ENCODE measurements at places on chromosomes 7 and 10.

- no peak for DNase-seq
Observed at GRCh38 chr7:102064361-102065025, 222.2 kb upstream of the SH2B2 start.

GRCh38 chr10:88733215-88733614 is 26.6 kb upstream of the LIPN start:
- no peak for DNase-seq

DNA sequence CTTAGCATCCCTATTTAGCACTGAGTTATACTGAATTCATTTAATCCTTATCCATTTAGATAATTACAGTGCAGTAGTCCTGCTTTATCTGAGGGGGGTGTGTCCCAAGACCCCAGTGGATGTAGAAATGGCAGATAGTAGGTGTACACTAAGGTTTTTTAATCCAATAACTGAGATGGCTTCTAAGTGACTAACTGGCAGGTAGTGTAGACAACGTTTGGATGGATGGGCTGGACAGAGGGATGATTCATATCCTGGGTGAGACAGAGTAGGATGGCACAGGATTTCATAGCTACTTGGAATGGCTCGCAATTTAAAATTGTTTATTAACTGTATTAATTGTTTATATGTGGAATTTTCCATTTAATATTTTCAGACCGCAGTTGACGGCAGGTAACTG is 295.6 kb downstream of the CCDC3 start:
- no peak for DNase-seq

DNA sequence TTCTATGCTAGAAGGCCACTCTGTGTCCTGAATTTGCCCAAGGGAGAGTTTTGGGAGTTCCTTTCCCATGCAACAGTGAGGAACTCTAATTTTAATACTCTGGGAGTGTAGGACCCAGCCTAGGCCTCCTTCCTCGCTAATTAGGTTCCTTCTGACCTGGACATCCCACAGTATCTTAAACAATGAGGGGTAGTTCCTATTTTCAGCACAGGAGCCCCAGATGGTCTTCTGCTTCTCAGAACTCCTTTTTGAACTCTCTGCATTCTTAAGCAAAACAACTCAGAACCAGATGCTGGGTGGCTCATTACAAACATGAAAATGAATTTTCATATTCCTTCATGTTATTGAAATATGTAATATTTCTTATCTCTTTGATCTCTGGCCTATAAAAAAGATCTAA is 116.9 kb downstream of the LRMDA start:
- DNase-seq, result no peak

DNA sequence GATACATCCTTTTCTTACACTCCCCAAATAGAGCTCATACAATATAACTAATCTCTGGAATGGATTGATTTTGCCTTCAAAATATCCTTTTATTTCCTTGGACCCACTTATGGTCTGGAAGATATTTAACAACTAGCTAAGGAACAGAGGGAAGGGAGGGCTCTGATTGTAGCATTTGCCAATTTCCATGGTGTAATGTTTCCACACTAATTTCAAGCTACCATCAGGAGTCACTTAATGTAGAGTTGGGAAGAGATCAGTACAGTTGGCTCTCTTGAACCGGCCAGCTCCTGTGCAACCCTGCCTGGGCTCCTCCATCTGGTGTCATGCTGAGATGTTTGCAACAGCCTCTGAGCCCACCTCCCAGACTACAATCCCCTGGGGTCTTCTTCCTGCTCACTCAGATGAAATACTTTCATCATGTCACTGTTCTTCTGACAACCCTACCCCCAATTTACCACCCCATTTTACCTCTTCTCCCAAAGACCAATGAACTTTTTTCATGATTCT is 8.0 kb upstream of the IL6 start:
- no peak for DNase-seq

GRCh38 chr7:117970801-117971200 is 97.6 kb upstream of the CTTNBP2 start:
- no peak for DNase-seq

GRCh38 chr10:74916283-74916682 is 89.9 kb downstream of the KAT6B start:
- DNase-seq, result no peak

DNA sequence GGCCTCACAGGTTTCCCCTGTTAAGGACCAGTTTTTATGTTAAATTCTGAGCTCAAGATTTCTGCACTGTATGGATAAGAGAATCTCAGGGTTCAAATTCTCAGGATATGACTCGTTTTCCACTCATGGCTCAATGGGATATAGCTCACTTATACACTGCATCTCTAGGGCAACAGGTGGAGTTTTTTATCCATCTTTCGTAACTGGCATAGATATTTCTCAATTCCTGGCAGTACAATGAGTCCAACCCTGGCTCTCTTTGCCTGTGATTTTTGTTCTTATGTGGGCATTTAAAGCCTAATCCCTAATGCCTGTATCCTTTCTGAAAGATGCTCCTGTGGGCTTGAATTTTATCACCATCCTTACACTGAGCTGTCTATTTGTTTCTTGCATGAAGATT is 7.6 kb downstream of the CCDC172 start:
- no peak for DNase-seq

DNA sequence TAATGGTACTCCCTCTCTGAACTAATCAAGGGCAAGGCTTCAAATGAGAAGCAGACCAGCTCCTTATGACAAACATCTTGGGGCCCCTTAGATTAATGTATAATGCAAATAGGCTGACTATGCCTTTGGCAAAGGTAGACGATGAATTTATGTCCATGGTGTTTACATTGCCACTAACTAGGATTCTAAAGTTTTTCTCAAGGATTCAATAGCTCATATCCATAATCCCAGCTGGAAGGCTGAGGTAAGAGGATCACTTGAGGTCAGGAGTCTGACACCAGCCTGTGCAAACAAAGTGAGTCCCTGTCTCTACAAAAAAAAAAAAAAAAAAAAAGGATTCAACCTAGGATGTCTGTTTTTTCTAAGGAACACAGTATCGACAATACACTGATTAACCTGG is 96.5 kb downstream of the ORC5 start:
- no peak for DNase-seq

- no peak for DNase-seq
Observed at GRCh38 chr10:70135684-70136083, 3.1 kb upstream of the AIFM2 start.

GRCh38 chr7:40421433-40421832 is 286.6 kb downstream of the SUGCT start:
- no peak for DNase-seq

GRCh38 chr7:20798694-20799121 is 12.0 kb upstream of the SP8 start:
- no peak for DNase-seq

GRCh38 chr10:966466-967235 is 21.6 kb upstream of the GTPBP4 start:
- DNase-seq, result no peak

DNA sequence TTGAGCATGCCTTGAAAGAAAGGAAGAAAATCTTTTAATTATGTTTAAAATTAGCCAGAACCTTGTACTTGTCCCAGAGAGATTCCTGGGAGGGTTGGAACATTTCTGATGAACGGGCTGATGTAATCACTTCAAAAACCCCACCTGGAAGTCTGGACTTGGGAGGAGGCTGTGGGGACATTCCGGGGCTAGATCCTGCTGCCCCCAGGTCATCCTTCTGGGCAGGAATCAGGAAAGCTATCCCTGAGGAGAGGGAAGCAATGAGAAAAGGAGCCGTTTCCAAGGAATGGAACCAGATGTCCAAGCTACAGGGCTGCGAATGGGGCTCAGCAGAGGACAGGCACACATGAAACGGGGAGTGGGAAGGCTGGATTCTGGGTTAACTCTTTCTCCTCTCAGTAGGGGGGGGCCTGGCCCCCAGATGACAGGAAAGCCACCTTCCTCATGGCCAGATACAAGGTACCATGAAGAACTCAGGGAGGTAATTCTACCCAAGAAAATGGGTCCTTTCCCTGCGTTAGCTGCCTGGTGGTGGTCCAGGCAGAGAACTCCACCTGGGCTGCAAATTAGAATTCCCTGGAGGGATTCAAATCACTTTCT is 280.1 kb downstream of the TCF7L2 start:
- DNase-seq, result no peak

GRCh38 chr10:13928451-13928850 is 341.7 kb downstream of the PRPF18 start:
- no peak for DNase-seq

- DNase-seq, result no peak
Observed at GRCh38 chr7:31896925-31897324, 173.3 kb downstream of the PDE1C start.

GRCh38 chr10:58576751-58577436 is 64.2 kb downstream of the BICC1 start:
- no peak for DNase-seq

DNA sequence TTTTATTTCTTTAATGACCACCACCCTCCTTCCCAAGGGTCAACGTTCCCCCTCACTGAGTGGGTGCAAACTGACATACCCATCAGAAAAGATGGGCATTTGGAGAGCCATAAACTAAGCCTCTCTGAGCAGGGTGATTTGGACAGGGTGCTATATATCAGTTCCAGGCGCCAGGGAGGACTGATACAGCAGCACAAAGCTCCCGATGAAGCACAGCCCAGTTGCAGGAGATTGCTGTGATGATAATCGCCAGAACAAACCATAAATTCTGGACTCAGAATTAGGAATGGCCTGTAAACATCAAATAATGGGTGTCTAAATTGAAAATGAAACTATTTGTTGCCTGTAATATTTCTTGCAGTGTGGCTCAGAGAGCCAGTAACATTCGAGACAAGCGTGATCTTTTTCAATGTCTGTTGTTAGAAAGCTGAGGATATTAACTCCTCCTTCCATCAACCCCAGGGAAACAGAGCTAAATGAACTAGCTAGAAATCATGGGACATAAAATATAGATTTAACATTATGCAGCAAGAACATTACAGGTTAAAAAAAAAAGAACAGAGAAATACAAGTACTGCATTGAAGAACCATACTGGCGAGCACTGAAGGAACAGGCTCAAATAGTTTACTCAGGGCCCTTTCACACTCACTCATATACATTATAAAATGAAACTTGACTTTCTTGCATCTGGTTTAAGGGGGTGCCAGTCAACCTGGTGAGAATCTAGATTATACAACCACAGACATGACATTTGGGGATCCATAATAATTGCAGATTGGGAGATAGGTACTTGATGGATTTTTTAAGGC is 137.5 kb upstream of the LRRTM3 start:
- DNase-seq, result peak; percentile 8

DNA sequence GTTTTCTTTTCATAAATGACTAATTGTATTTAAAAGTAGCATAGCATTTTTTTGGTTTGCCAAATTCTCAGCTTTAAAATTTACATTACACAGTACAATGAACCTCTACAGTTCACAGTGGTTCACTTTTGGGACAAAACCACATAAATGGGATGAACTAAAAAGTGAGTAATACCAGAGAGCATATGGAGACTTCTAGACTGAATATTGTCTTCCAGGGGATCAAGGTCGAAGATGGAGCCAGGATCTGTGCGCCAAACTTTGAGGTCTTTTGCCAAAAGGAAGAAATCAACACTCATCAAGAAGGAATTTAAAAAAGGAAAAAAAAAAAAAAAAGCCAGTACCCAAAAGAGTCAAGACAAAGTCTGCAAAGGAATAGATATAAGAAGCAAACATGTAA is 87.5 kb downstream of the NEBL start:
- DNase-seq, result no peak

- DNase-seq, result no peak
Observed at GRCh38 chr10:1872151-1872726, 134.9 kb upstream of the ADARB2 start.

- no peak for DNase-seq
Observed at GRCh38 chr10:59311025-59311424, 51.3 kb downstream of the FAM13C start.

DNA sequence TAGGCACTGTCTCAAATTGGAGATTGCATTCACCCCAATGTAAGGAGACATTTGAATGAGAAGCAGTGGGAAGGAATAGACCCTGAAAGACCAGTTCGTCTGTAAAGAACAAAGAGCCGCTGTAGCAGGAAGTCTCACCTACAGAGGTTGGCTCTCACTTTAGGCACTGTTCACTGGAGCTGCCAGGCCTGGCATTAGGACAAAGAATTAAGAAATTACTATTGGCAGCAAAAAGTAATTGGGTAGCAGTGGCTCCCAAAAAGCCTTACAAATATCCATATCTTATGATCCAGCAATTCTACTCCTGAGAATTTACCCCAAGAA is 10.5 kb upstream of the TEX36 start:
- DNase-seq, result no peak

DNA sequence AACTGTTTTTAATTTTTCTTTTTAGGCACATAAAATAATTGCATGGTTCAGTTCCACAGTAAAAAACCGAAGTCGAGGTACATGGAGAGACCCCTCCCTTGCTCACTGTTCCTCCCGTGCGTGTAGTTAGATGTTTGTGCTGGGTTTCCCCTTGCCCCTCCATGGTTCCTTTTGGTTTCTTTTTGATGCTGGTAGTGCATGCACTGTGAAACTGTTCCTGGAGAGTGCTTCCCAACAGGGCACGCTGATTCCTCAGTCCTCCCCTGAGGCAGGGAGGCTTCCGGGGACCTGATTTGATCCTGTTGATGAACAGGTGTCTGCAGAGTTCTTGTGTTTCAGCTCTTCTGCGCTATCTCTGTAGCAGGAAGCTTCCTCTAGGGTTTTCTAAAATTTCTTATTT is 69.5 kb downstream of the ADCY1 start:
- no peak for DNase-seq

Measured in OCI-M1 (cell line).